ENCODE measurements at places on chromosomes 5 and 9.

DNA sequence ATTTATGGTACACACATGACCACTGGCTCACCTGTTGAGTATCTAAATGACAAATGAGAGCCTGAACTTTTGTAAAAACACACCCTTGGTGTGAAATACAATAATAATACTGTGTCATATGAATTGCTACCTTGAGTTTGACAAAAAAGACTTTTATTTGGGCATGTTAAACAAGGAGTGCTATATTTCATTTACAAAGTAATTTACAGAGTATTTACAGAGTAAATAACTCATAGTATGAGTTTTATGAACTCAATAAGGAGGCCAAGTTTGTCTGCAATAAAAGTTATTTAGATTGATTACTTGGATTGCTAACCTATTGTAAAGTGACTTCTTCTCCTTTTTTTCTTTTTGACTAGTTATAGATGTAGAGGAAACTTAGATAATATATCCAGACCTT lies 146.0 kb upstream of the NUDT12 start:
- no peak for DNase-seq

DNA sequence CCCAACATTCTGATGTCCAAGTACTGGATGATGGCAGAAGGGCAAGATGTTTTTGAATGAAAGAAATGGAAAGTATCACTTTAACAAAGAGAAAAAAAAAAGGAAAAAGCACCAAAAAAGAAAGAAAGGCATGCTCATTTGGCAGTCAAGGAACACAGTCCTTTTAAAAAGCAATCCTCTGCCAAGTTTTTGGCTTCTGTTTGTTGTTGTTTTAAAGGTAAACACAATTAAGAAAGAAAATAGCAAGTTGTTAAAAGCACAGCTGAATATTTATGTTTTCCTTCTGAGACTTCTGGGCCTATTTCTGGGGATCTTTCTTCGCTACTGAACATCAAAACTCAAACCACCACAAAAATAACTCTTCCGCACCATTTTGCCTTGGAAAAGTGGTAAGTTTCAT lies 162.1 kb downstream of the TRPM3 start:
- no peak for DNase-seq

- DNase-seq, result no peak
These were observed 425.7 kb downstream of the PIK3R1 start for GRCh38 chr5:68641211-68641610.

DNA sequence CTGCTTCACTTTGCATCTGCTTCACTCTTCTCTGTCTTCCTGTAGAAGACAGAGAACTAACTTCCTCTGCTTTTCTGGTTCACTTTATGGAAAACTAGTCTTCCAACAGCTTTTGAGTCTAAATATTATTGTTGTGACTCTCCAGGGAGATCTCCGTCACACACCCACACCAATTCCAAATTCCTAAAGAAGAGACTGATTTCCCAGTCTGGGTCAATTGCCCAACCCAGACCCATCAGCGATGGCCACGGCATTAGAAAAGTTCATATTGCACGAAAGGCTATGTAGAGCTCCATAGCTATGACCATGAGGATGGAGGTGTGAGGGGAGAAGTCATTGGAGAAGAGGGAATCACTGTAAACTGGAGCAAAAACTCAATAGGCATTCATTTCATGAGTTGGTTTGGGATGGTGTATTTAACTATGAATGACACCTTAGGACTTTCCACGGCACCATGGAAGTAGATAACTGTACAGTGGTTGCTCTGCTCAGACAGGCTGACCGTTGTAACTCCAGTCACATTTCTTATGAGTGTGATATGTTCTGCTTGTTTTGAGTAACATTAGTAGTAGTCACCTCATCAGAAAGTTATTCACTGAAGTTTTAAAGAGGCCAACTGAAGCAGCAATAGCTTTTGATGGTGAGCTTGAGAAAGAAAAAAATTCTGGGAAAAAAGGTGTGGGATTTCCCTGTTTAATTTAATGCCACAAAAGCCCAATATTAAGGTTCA lies 78.1 kb upstream of the MAMDC2 start:
- no peak for DNase-seq

DNA sequence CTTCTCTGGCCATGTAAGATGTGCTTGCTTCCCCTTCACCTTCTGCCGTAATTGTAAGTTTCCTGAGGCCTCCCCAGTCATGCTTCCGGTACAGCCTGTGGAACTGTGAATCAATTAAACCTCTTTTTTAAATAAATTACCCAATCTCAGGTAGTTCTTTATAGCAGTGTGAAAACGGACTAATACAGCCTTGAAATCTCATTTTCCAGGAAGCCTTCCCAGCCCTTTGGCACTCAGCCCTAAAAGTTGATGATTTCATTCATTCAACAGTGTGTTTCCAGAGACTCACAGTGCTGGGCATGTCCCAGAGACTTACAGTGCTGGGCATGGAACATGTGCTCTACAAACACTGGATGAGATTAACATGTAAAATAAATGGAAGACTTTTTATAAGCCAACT lies 135.8 kb downstream of the DCP2 start:
- DNase-seq, result no peak

DNA sequence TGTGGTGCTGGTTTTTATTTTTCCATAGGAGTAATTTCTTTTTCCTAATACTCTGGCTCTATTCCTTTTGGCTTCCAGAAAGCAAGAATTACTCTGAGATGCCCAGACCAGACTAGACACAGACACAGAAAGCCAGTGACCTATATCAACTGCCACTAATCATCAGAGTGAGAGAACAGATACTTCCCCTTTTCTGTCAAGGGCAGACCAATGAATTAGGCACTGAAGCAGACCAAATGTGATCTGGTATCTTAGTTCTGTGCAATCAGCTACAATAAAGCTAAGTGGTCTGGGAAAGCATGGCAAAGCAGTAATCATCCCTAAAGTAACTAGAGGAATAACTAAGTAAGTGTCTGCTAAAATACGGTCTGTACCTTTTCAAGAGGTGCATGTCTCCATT lies 239.1 kb downstream of the ELAVL2 start:
- DNase-seq, result no peak

DNA sequence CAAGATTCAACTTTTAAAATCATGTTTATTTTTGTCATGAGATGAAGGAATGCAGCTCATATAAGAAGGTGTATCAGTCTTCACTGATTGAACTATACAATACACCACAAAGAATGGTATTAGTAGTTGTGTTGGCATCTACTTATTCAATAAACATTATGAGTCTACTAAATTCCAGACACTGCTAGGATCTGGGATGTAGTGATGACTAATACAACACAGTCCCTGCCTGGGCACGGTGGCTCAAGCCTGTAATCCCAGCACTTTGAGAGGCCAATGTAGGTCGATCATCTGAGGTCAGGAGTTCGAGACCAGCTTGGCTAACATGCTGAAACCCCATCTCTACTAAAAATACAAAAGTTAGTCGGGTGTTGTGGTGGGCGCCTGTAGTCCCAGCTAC lies 171.4 kb upstream of the NFIB start:
- DNase-seq, result no peak

GRCh38 chr5:16430349-16431089 lies 35.1 kb downstream of the ZNF622 start:
- DNase-seq, result no peak

DNA sequence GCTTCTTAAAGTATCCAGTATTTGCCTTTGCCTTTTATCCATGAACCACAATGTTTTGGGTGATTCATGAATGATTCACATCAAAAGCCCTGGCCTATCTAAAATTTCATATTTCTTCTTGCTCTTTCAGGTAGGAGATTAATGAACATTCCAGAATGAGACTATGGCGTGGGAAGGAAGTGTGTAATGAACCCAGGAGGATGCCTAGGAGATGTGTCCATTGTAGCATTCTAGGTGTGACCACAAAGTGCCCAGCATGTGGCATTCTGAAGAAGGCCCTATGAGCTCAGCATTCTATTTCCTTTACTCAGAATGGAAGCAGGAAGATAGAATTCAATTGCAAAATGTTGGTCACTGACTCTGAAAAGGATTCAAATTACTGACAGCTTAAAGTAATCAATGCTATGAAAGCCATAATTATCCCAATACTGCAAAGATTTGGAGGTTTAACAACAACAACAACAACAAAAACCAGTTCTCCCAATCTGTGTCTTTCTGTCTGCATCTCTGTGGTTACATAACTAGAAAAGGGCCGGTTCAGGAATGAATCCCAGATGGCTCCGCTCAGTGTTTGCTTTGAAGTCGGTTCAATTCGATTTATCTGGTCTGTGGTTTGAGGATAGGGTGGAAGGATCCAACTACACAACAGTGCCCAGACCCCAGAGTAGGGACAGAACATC lies 126.7 kb downstream of the FOXD1 start:
- DNase-seq, result no peak

All from right lobe of liver (tissue), 6 donors.